ENCODE measurements at places on chromosomes 12 and 14.

DNA sequence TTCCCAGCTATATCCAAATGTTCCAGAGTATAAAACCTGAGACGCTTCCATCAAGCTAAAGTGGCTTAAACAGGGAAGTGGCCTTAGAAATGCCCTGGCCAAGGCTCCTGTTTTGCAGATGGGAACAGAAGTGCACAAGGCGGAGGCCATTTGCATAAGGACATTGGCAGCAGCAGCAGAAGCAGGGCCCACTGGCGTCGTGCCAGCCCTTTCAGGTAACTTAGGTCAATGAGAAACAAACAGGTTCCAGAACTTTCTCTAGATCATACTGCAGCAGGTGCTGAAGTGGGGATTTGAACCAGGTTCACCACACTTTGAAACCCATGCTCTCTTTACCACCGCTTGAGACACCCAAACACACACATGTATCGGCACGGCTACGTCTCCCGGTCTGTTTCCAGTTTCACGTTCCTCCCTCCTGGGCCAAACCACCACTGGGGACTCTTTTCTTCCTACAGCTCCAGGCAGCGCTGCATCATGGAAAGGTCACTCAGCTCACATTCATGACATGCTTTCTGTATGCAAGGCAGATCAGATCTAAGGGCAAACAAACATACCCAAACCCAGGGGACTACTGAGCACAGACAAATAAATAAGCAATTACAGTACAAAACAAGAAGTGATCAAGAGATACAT is 46.0 kb upstream of the PLEKHG6 start:
- no peak for DNase-seq

GRCh38 chr12:100520048-100520769 is 46.5 kb downstream of the NR1H4 start:
- no peak for DNase-seq

DNA sequence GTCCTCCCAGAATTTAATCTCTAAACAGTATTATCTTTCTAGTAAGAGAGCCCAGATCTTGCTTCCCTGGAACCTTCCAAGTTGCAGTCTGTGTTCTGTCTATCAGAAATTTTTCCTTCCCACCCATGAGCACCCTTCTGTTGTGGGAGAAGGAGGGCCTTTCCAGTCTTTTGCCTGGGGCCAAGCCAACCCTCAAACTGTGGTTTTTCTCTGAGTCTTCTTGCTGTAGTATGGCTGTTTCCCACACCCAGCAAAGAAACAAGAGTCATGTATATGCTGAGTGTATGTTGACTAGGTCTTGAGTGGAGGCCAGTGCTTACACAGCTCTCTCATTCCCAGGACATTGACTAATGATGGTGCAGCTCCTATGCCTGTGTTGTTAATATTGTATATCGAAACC is 104.5 kb downstream of the TGFB3 start:
- DNase-seq, result no peak

DNA sequence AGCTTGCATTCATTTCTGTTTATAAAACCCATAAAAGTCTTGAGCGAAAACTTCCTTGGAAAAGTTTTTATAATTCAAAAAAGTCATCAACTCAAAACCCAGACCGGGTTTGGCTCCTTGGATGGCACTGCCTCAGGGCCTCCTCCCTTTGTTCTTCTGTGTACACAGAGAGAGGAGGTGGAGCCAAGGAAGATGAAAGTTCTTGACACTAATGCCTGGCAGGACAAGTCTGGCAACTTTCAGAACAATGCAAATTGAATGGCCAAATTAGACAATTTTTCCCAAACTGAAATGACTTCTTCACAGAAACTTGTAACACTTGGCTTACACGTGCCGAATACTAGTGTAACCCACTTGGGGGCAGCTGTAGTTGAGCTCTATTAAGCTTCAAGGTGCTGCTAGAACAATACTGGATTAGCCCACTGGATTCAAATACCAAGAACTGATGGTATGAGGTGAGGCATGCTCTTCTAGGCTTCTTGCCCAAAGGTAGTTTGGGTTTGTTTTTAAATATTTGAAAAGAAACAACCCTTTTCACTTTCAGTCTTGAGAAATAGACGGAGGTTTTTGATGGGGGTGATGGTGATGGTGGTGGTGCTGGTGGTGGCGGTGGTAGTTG is 86.6 kb upstream of the FRMD6 start:
- no peak for DNase-seq

GRCh38 chr14:103084021-103084919 is at the start of gene LBHD2:
LBHD2 (plus strand) TSS chr14:103084210; CDS start chr14:103086013, 1,803 bp downstream.
- no peak for DNase-seq

DNA sequence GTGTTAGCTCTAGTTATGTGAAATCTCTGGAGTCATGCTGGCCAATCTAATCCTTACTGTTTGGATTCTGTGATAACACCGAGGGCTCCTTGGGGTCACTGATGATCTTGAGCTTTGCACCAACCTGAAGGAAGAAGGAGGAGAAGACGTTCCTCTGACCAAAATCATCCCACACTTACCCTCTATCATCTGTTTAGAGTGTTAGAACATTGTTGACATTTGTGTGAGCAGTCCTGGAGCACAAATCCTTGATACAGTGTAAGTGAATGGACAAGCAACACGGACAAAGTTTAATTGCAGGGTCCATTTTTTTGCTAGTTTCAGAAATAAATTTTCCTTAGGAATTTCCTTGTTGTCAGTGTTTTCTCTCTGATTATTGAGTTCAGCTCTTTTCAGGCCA is 181.7 kb downstream of the AKAP6 start:
- DNase-seq, result no peak

DNA sequence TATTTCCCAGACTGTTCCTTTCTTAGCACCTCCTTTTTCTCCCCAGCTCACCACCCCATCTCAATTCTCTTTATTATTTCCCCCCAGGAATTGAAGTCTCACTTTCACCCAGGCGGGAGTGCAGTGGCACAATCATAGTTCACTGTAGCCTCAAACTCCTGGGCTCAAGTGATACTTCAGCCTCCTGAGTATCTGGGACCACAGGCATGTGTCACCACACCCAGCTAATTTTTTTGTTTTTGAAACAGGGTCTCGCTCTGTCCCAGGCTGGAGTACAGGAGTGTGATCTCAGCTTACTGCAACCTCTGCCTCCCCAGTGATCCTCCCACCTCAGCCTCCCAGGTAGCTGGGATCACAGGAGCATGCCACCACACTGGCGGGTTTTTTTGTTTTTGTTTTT is 11.0 kb downstream of the RACGAP1 start:
- DNase-seq, result no peak

GRCh38 chr14:72893636-72894322 is at the start of gene DPF3:
DPF3 (minus strand) TSS chr14:72894101; CDS start chr14:72894088, 13 bp downstream.
- peak; percentile 92 for DNase-seq

- DNase-seq, result no peak
Observed at GRCh38 chr12:76029982-76030340, 1.6 kb downstream of the PHLDA1 start.

DNA sequence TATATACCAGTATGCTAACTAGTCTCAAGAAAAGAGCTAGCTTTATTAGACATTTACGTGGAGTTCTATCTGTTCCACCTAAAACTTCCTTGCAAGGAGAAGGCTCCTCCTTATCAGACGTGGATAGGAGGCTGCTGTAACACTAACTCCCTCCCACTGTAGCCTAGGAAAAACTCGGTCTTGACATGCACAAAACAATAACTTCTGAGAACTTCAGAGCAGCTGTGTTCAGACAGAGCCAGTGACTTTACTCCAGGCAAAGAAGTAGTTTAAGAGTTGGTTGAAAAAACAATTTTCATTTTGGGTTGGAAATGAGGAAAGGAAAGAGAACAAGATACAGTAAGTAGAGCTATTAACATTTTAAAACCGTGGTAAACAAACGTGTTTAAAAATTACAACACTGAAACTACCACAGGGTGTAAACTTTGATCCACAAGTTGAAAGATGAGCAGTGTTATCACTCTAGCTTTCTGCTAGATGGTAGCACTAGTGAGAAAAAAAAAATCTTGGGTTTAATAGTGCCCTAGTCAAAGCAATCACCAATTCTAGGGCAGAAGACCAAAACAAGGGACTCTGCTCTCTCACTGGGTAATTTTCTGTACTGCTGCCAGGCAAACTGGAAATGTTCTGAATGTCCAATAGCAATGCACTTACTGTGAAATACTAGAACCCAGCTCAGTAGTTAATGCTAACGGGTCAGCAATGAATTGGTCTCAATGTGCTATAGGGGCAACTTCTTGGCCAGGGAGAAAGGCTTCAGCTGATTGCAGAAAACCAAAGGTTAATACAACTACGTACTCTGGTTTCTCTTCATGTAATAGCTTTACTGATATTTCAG is 2.4 kb downstream of the ATF7 start:
- DNase-seq, result no peak

- no peak for DNase-seq
Observed at GRCh38 chr12:124814741-124815613, 48.7 kb downstream of the SCARB1 start.

DNA sequence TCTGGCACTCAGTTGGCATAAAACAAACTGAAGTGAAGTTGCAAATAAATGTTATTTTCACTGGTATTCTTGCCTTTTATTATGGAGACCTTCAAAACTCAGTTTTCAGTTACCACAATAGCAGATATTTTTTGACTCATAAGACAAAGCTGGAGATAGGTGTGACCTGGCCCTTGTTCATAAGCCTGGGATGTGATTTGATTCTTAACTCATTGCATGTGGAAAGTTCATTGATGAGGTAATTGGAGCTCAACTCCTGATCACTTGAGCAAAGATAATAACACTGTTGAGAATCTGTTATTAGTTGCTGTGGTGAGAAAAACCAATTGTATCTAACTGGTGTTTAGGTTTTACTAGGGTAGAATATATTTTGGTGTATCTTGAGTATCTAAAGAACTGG is 105.1 kb downstream of the AEBP2 start:
- DNase-seq, result no peak

- DNase-seq, result no peak
Observed at GRCh38 chr12:81084811-81085350, 7.0 kb downstream of the ACSS3 start.

DNA sequence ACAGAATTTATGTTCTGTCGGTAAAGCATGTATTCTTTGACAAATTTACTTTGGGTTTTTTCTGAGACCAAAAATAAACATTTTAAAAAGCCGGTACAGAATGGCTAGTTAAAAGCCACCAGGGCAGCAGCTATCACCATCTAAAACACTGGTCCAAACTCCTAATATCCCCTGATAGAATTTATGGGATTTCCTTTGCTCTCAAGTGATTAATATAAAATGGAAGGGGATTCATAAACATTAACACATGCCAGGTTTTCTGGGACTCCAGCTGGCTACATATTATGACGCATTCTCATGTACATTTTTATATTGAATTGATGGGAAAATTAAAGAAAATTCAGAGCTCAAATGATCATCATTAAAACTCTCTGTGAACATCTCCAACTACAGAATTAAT is 640.8 kb downstream of the C12orf50 start:
- DNase-seq, result no peak

GRCh38 chr12:63787306-63787705 is 7.6 kb downstream of the RXYLT1 start:
- no peak for DNase-seq

DNA sequence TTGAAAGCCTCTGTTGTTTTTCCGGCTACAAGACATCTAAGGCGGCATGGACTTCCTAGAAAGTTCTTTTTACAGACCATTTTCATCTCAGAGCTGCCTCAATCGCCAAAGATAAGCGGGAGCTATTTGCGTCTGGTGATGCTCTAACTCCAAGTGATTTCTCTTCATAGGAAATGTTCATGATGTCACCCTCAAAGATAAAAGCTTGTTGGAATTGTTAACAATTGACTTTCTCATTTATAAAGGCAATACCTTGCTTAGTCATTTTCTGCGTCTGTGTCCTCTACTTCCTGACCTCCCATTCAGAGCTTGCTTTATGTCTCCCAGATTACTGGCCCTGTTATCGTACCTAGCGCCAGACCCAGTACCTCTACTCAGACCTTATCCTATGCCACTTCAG is 259.0 kb upstream of the G2E3 start:
- DNase-seq, result no peak

- DNase-seq, result no peak
Observed at GRCh38 chr14:95047754-95048153, 109.6 kb downstream of the DICER1 start.

GRCh38 chr14:56087671-56088471 is 30.3 kb upstream of the PELI2 start:
- DNase-seq, result no peak

GRCh38 chr14:100777366-100777817 is 48.5 kb upstream of the MEG3 start:
- no peak for DNase-seq

DNA sequence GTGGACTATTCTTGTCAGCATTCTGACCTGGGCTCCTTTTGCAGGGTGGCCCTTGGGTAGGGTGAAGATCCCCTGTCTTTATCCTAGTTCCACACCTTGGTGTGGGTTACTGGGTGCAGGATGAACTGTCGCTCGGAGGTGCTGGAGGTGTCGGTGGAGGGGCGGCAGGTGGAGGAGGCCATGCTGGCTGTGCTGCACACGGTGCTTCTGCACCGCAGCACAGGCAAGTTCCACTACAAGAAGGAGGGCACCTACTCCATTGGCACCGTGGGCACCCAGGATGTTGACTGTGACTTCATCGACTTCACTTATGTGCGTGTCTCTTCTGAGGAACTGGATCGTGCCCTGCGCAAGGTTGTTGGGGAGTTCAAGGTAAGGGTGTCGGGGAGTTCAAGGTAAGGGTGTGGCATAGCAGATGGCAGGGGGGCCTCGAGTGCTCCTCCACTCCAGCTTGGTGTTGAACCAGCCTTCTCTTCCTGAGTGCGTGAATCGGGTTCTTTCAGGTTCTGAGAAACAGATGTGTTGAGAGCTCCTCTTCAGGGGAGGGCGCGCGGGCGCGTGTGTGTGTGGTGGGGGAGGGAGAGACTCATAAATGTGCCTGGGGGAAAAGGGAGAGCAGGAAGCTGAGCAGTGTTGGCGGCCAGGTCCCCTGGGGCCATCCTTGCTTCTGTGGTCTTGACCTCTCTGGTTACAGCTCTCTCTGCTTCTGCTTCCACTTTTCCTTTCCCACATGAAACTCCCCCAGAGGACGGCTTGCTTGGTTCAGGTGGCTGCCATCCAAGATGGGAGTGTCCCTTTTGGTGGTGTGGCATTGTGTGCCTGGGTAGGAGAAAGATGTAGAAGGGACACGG is 4.0 kb downstream of the ATG101 start:
- DNase-seq, result no peak

GRCh38 chr14:63375769-63376168 is 57.0 kb upstream of the GPHB5 start:
- no peak for DNase-seq

GRCh38 chr14:83280719-83281118 is 1747.1 kb upstream of the SEL1L start:
- no peak for DNase-seq

GRCh38 chr12:41302979-41303403 is 114.9 kb downstream of the PDZRN4 start:
- DNase-seq, result no peak

DNA sequence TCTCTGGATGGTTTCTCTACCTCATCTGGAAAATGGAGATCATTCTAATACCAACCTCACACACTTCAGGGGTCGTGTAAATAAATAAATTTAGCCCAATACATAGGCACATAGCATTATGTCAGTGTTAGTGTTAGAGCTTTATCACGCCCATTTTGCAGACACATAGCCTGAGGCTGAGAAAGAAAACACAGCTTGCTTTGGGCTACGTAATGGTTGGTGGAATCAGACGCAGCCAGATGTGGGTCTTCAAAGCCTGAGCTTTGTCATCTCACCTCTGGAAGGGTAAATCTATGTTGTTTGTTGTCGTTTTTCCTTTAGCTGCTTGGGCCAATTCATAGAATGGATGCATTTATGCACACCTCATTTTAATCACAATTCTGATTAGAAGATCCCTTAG is 191.6 kb downstream of the RBM19 start:
- no peak for DNase-seq
